ENCODE measurements at places on chromosomes 12 and 14.

DNA sequence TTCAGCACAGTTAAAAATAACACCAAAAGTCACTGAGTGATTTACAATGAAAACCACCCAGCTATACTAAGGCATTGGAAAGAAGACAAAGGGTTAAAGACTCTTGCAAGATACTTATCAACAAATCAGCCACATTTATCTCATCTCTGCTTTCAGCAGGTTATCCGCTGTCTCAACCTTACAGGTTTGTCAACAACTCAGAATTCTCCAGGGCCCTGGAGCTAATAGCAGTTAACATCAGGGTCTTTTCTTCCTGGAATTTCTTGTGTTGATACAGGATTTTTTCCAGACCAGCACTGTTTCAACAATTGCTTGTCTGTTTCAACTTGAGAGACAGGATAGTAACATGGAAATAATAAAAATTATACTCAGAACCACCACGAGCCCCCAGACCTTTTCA, 3.5 kb downstream of the PKP2 start:
- no peak for DNase-seq

DNA sequence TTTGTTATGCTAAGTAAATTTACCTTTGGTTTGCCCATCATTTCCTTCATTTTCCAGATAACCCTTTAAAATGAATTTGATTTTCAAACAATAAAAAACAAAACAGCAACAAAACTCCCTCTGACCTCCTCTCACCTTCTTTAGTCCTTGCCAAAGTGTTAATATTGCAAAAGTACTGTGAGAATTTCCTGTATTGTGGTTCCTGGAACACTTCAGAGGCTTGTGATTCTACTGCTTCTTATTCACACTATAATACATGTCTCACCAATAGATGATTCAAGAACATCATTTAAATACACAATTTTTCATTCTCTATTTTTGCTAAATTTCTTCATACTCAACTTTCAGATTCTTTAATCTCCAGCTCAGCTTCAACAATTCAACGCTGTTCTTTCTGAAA, at the start of gene KLRD1:
TSS of gene KLRD1 (plus strand) at position 241 of the 400 bp plus-strand sequence. CDS start 208 bp downstream, outside the sequence.
- no peak for DNase-seq

DNA sequence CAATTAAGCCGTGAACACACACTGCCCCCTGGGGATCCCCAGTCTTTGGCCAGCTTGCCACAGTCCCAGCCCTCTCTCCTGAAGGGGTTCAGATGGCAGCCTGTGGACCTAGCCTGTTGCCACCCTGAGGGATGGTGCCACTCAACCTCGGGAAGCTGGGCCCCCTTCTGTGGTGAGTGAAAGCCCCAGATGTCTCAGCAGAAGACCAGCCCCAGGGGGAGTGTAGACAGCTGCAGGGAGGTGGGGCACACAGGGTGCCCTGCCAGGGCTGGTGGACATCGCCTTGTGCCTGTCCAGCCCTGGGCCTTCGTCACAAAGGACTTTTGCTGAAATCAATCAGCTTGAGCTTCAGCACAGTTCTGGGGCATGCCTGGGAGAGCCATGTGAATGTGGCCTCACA, 32.4 kb downstream of the C14orf132 start:
- no peak for DNase-seq

GRCh38 chr14:99543985-99544384, 60.0 kb downstream of the CCDC85C start:
- DNase-seq = no peak

GRCh38 chr12:113239288-113239771, 18.1 kb downstream of the TPCN1 start:
- no peak for DNase-seq

- DNase-seq = no peak
Measured at GRCh38 chr12:52359621-52360061, 7.6 kb downstream of the KRT85 start.

DNA sequence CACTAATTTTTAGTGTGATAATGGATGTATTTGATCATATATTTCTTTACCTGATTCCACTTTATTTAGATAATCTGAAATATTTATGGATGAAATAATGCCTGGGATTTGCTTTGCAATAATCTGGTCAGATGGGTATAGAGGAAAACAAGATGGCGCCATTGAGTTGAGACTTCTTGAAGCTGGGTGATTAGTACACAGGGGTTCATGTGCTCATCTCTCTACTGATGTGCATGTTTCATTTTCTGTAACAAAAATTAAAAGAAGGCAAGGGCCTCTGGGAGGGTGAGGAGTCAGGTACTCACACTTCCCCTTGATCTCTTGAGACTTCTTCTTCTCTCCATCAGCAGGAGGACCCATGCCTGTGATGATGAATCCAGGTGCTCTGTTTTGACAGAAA, 61.8 kb downstream of the GCH1 start:
- DNase-seq = no peak
